ENCODE measurements at places on chromosomes 16 and 17.

- DNase-seq, result no peak
Measured at GRCh38 chr16:9422762-9423513, 331.5 kb downstream of the HAPSTR1 start.

DNA sequence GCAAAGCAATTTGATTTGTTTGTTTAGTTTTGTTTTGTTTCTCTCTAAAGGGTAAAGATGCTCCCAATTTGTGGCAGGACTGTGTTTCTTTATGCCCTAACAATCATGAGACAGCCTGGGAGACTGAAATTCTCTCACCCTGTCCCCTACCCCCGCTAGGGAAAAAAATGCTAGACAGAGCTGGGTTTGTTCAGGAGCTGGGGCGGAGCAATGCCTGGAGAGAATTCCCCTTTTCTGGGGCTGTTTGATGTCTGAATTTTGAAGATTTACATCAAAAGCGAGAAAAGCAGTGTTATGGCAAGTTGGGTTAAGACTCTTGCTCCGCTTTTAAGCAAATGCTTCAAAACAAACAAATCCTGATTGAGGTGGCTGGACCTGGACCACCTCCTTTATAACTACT is 8.4 kb downstream of the MAF start:
- no peak for DNase-seq

DNA sequence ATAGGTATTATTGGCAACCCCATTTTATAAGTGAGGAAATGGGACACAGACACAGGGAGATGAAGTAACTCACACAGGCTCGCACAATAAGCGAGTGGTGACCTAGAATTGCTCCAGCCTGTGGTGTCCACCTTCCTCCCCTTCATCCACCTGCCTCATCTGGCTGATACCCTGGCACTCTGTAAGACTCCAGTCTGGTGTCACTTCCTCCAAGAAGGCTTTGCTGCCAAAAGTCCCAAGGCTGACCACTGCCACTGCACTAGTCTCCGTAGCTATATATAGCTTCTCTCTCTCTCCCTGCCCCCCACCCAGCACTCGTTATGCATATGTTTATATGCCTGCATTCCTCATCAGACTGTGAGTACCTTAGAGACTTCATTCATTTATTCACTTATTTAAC is 66.1 kb upstream of the SREBF1 start:
- DNase-seq, result no peak

DNA sequence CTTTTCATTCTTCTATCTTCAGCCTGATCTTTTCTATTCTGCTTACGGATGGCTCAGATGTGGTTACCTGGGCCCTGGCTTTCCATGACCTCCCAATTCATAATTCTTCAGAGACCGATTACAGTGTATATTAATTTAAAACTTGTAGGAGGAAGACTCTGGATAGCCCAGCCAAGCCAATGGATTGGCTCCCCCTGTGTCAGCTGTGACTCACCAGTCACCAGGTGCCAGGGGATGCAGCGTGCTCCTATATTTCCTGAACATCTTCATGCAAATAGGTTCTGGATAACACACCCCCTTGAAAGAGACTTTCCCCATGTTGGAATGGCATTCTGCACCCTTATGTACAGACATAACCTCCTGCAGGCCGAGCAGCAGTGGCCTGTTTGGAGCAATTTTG is 208.3 kb upstream of the WSCD1 start:
- DNase-seq, result no peak

- no peak for DNase-seq
Measured at GRCh38 chr17:17151055-17151454, 55.1 kb downstream of the PLD6 start.

GRCh38 chr16:65793781-65794180 is 572.7 kb upstream of the CDH5 start:
- no peak for DNase-seq

DNA sequence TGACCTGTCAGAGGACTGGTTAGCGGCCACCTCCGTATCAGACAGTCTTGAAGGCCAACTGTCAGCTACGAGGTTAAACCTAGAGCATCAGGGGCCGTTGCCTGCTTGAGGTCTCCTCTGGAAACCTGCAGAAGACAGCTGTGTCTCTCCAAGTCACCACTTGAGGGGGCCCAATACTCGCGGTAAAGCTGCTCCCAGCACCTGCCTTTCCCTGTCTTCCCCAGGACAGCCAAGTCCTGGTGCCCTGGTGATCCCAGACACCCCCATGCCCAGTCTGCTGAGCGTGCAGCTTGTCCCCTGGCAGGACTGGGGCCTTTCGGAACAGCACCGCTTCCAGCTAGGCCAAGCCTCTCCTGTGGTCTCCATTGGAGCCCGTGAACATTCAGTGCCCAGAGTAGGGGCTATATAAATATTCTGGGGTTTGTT is 80.1 kb downstream of the DNAH17 start:
- DNase-seq, result peak; percentile 82

DNA sequence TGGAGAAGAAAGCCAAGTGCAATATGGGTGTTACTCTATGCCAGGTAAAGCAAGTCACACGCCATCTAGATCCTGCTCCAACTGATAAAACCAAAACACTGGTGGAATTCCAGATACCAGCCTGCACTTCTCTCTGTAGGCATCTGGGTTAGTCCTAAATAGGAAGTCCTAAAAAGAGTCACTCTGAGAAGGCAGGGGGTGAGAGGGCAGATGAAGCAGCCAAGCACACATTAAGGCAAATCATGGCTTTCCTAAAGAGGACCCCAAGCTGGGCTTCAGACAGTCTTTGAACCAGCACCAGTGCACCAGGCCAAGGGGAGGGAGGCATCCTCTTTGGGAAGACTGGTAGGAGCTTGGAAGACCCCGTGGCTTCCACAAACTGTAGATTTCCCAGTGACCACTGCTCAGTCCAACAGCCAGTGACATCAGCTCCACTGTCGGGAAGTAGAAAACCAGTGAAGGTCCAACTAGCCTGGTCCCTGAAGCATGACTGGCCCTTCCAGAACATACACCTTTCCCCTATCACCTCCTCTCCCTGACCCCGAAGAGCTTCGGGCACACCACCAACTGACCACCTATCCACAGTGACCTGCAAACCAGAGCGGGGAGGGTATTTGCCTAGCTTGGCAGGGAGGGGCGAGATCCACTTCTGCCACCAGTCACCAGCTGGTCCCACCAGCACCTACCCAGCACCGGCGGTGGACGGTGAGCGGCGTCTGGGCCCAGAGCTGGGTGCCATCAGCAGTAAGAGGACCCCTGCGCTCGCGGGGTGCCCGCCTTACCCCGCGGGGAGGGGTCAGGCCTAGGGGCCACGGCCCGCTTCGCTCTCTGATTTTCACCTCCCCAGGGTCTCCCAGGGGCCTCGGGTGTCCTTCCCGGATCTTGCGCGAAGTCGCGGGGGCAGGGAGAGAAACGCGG is 1.0 kb downstream of the LITAF start:
- DNase-seq, result no peak

DNA sequence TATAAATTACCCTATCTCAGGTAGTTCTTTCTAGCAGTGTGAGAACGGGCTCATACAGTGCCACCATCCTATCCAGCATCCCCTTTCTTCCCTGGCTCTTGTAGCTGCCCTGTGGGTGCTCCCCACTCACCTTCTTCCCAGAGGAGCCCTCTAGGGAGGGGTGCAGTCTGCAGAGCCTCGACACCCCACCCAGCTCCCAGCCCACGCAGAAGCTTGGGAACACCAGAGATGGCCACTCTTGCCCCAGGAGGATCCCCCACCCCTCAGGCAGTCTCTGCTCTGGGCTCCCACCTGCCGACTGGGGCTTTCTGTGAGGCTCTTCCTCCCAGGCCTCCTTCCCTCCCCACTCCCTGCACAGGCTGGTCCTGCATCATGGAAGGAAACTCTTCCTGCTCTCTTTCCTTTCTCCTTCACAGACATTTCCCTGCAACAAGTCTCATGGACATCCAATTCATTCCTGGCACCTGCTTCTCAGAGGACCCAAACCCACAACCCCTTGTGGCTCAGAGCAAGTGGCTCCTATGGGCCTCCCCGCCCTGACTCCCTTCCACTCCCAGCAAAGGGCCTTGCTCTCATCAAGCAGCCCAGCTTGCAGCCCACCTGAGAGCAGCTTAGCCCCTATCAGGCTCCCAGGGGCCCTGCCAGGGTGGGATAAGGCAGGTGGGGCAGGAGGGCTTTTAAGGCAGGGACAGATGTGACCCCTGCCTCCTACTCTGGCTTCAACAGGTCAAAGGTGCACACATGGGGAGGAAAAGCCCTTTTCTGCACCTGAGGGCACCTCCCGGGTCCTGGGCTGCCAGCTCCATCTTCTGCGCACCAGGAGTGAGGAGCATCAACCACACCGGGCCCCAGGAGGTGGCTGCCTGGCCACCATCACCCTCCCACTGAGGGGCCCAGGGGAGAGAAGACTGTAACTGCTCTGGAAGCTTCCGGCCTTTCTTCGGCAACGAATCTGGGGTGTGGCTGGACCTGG is 263.8 kb upstream of the TNRC6C start:
- DNase-seq, result no peak

- DNase-seq, result peak; percentile 72
Measured at GRCh38 chr16:29825145-29826044, 5.1 kb downstream of the MVP start.

DNA sequence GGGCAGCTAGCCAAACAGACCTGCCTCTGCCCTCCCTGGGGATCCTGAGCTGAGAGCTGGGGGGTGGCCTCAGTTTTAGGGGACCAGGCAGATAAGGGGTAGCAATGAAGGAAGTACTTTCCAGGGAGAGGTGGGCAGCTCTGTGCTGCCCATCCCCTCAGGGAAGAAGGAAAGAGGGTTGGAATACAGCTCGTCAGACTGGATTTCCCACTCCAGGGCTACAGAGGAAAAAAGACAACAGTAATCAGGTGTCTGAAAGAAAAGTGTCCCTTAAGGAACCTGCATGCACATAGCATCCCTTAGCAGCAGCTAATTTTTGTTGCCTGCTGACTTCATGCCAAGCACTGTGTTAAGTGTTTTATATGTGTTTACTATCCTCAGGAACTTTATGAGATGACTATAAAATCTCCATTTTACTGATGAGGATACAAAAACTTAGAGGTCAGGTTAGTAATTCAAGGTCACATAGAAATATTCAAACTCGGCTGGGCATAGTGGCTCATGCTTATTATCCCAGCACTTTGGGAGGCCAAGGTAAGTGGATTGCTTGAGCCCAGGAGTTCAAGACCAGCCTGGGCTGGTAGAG is 3.2 kb upstream of the MRPL58 start:
- DNase-seq, result no peak

GRCh38 chr16:21656795-21657768 is 4.7 kb upstream of the IGSF6 start:
- no peak for DNase-seq

GRCh38 chr16:30151091-30151490 is 28.1 kb upstream of the MAPK3 start:
- no peak for DNase-seq

- no peak for DNase-seq
Measured at GRCh38 chr17:65809366-65809765, 247.9 kb upstream of the AXIN2 start.

DNA sequence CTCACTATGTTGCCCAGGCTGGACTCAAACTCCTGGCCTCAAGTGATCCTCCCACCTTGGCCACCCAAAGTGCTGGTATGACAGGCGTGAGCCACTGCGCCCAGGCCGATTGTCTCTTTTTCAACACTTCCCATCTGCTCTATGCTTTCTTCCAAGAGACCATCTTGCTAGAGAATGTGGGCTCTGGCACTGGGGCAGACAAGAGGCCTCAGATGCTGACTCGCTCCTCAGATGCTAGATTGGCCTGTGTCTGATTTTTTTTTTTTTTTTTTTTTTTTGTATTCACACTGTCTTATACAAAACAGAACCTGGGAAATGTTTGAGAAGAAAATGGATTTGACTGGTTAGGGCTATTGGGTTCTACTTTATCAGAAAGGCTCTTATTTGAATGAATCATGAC is 58.2 kb downstream of the CYB5D2 start:
- no peak for DNase-seq

GRCh38 chr17:27511168-27511883 is 55.1 kb downstream of the KSR1 start:
- no peak for DNase-seq

GRCh38 chr17:7719661-7720060 is 2.1 kb downstream of the DNAH2 start:
- DNase-seq, result no peak

DNA sequence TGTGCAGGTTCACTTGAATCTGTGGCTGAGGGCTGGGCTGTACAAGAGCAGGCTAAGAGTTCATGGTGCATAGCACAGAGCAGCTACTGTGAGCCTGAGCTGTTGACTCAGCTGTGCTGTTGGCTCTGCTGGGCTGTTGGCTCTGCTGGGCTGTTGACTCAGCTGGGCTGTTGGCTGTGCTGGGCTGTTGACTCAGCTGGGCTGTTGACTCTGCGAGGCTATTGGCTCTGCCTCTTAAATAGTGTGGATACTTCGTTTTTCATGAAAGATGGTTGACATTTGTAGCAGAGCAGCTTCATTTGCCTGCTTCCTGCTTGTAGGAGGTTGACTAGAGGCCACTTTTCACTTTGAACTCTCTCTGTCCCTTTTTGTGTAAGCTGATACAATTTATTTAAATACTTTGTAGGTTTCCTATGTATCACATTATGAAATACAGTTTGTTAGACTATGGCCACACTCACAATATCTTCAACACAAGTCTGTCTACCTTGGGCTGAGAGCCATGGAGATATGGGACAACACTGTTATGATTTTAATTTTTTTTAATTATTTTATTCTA is 40.3 kb upstream of the CCNF start:
- DNase-seq, result no peak

- DNase-seq, result no peak
Measured at GRCh38 chr17:57266902-57267311, 10.6 kb downstream of the MSI2 start.

DNA sequence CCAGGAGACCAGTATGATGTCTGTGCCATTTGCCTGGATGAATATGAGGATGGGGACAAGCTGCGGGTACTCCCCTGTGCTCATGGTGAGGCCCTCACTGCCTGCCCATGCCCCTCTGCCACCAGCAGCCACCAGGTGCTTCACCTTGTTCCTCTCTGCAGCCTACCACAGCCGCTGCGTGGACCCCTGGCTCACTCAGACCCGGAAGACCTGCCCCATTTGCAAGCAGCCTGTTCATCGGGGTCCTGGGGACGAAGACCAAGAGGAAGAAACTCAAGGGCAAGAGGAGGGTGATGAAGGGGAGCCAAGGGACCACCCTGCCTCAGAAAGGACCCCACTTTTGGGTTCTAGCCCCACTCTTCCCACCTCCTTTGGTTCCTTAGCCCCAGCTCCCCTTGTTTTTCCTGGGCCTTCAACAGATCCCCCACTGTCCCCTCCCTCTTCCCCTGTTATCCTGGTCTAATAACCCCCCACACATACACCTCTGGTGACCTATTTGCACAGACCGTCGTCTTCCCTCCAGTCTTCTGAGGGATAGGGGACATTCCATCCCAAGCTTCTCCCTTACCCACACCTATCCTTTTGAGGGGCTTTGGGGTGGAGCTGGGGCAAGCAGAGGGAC is 3.7 kb downstream of the PFN1 start:
- no peak for DNase-seq

GRCh38 chr16:27286451-27286850 is 17.9 kb upstream of the NSMCE1 start:
- DNase-seq, result no peak

Measured in GM12892 (cell line).